Stimulated activated CD4-positive, alpha-beta T cell treated with anti-CD3 and anti-CD28 coated beads, Interleukin-2, amount 100 ng/mL, for 4 hours (primary cell): ENCODE measurements at places on chromosomes 12 and 14.

DNA sequence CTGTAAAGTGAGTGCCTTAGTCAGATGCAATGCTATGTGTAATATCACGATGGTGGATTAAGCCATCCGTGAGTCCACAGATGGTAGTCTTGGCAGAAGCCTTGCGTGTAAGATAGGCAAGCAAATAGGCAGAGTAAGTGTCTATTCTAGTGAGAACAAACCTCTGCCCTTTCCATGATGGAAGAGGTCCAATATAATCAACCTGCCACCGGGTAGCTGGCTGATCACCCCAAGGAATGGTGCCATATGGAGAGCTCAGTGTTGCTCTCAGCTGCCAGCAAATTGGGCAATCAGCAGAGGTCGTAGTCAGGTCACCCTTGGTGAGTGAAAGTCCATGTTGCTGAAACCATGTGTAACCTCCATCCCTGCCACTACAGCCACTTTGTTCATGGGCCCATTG, 371.2 kb upstream of the LRFN5 start:
- DNase-seq: no peak

- DNase-seq: no peak
Observed at GRCh38 chr14:80545935-80546854, 334.9 kb upstream of the DIO2 start.

DNA sequence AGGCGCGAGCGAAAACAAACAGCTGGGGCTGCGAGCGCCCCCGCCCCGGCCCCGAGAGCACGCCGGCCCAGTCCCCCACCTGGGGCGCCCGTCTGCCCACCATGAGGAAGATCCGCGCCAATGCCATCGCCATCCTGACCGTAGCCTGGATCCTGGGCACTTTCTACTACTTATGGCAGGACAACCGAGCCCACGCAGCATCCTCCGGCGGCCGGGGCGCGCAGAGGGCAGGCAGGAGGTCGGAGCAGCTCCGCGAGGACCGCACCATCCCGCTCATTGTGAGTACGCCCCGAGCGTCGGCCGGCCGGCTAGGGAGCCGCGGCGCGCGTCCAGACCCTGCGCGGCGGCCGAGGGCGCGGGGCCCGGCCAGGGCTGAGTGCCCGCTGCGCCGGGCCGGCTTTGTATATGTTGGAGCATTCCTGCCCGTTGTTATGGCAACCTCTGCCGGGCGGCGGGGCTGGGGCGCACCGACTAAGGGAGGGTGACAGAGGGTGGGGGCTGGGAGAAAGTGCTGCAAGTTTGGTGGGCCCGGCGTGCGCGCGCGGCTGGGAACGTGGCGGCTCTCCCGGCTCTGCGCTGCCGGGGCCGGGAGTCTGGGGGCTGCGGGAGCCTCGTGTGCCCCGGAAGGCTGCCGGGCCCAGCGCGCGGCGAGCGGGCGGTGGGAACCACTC, 367 bp downstream of the GALNT16 start:
- DNase-seq: no peak

- no peak for DNase-seq
Observed at GRCh38 chr12:93186131-93186530, 191.6 kb upstream of the NUDT4 start.

- DNase-seq: peak; percentile 64
Observed at GRCh38 chr12:49777800-49778748, 36.7 kb downstream of the TMBIM6 start.

DNA sequence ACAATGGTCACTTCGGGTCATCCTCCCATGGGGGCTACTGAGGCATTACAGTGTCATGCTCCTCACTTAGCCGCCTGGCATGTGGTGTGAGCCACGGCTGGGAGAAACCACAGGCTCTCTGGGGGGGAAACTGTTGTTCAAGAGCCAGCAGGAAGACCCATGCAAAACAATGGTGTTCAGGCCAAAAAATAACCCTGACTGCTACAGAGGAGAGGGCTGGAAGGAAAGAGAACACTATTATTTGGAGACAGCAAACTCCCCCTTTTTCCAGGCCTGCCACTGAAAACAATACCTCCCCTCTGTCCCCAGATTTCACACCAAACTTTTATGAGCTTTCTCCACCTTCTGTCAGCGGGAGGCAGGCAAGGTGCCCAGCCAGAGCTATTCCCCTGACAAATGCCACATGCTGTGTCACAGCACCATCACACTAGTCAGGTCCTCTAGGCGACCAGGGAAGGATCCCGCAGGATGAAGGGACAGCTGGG, 83.7 kb downstream of the CHGA start:
- no peak for DNase-seq

- DNase-seq: no peak
Observed at GRCh38 chr14:101174522-101174838, 271.0 kb upstream of the RTL1 start.

- no peak for DNase-seq
Observed at GRCh38 chr12:91613223-91613779, 430.7 kb upstream of the DCN start.

DNA sequence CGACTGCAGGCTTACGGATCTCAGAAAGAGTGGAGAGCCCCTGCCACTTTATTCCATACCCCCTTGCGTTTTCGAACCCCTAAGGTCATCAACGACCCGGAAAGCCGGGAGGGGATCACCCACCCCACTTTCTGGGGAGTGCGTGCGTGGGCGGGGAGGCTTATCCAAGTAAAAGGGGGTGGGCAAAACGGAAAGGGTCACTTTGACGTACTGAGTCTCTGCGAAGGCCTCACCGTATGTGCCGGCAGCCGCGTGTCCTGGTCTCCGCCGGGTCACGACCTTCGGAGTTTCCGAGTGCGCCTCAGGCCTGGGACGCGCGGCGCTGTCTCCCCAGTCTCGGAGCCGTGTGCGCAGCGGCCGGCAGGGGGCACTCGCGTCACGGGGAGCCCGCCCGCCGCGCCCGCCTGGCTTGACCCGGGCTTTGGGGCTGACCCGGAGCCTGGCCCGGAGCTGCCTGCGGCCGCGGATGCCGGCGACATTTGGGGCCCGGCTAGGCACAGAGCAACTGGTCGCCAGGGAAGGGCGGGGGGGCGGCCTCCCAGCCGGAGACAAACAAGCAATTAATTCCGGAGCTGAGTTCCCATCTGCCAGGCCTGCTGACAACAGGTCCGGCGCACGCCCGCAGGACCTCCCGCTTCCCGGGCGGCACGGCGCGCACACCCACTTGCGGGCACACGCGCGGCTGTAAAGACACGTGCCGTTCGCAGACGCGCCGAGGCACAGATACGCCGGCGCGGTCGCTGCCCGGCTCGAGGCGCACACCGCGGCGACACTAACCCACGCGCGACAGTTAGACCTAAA, 890 bp upstream of the KIF26A start:
- DNase-seq: peak; percentile 36

GRCh38 chr12:113276306-113276705, 55.0 kb downstream of the TPCN1 start:
- no peak for DNase-seq

GRCh38 chr14:100221533-100222223, 17.3 kb upstream of the YY1 start:
- peak; percentile 62 for DNase-seq

DNA sequence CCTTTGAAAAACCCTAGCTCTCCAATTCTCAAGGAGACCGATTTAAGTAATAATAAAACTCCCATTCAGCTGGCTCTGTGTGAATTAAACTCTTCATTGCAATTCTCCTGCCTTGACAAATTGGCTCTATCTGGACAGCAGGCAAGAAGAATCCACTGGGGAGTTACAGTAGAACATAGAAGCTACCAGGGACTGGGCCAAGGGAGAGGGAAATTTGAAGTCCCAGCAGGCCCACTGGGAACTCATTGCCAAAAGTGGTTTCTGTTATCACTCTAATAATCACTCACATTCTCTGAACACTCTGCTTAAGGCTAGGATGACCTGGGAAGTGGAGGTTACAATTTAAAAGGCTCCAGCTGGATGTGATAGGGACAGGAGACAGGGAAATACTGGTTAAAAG, 384.5 kb upstream of the CCDC196 start:
- DNase-seq: no peak

GRCh38 chr12:101064721-101065120, 145.3 kb downstream of the SLC5A8 start:
- no peak for DNase-seq

DNA sequence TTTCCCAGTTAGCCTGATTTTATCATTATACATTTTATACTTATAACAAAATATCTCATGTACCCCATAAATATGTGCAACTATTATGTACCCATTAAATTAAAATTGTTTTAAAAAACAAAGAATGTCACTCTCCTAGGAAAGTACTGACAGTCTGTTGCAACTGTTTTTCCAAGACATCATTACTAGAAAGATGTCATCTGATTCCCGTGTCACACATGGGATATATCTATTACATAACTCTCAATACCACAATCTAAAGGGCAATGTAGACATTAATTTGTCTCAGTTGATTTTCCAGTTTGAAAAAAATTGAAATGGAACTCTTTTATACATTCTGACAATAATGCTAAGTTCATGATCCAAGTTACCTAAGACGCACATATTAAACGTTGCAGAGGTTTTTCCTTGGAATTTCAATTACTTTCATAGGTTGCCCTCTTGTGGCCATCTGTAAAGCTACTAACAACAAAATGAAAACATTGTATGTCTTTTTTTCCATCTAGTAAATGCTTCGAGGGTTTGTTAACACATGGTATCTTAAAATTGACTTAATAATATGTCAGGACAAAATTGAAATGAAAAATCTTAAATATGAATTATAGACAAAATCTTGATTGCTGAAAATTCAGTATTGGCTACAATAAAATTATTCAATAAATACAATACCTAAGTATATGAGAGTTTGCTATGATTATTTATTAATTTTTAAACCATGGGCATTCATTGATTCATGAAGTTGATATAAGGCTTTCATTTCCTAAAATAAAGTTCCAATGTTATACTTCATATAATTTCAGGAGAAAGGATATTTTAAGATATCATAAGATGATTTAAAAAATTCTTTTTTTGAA, 131.6 kb downstream of the PPFIA2 start:
- DNase-seq: no peak

DNA sequence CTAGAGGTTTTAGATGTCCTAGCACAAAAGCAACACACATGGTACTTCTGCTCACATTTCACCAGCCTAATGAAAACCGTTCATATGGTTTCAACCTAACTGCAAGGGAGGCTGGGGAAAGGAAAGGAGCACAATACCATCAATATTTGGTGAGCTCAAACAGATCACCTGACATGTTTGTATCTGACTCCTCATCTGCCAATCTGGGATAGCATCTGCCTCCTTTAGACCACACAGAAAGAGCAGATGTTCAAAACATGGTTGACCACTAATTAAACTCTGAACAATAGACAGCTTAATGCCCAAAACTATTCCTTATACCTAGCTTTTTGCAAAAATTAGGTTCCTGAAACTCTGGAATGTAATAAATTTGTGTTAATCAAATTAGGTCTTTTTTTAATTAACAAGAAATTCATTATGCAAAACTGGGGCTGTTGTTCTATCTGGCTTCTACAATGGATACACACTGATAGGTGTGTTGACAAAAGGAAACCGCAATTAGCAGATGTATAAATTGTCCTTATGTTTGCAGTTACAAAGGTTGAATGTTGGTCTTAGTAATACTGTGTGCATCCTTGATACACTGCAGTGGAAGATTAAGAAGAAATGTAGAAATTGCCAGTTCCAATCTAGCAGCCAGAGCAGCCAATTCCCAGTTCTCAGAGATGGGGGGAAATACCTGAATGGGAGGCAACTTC, 89.3 kb downstream of the DUSP6 start:
- no peak for DNase-seq

GRCh38 chr14:90560558-90560957, 163.7 kb downstream of the CALM1 start:
- DNase-seq: no peak

DNA sequence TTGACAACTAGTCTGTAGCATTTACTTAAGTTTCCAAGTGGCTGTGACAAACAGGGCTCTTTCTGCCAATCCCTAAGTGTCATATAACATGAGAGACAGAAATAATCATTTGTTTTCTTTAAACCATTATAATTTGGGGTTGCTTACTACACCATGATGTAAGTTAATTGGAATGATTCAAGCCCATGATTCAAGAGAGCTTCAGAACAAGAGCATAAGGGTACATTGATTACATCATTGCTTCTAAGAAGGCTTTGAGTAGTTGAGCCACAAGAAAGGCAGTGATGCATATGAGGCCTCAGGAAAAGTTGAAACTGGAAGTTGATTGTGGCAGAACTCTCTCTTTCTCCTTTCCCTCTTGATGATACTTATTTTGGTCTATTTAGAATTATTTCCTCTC, 444.0 kb downstream of the CCER1 start:
- DNase-seq: no peak

GRCh38 chr12:66083766-66084165, 46.8 kb downstream of the LLPH start:
- no peak for DNase-seq

- no peak for DNase-seq
Observed at GRCh38 chr12:101696251-101697196, 916 bp upstream of the CHPT1 start.

DNA sequence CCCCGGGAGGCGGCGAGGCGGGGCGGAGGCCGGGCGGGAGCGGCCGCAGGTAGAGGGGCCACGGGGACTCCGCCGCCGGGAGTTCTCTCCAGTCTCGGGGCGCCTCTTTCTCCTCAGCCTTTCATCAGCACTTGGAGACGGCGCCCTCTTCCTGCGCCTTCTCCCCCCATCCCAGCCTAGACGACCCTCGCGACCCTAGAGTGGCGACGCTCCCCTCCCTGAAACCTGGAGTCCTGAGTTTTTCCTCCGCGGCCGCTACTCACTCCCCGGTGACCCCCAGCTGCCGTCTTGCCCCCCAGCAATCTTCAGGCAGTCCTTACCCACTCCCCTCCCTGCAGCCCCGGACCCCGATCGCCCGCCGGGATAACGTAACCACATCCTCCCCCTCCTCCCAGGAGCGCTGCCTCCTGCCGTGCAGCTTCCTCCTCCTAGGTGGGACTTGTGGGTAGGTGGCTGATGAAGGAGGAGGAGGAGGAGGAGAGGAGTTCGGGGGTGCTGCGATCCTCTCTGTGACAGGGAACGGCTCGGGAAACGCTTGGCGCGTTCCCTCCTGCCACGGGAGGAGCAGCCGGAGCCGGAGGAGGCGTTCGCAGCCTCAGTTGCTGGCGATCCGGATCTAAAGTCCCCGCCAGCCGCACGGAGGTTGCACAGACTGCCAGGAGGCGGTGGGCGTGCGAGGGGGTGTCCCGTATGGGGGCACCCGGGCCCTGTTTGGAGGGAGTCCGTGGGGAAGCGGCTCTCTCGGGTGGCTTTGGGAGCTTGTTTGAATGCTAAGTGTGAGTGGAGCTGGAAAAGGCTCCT, 891 bp downstream of the PLEKHA5 start:
- DNase-seq: no peak

- DNase-seq: no peak
Observed at GRCh38 chr12:41151793-41152192, 36.3 kb upstream of the PDZRN4 start.

DNA sequence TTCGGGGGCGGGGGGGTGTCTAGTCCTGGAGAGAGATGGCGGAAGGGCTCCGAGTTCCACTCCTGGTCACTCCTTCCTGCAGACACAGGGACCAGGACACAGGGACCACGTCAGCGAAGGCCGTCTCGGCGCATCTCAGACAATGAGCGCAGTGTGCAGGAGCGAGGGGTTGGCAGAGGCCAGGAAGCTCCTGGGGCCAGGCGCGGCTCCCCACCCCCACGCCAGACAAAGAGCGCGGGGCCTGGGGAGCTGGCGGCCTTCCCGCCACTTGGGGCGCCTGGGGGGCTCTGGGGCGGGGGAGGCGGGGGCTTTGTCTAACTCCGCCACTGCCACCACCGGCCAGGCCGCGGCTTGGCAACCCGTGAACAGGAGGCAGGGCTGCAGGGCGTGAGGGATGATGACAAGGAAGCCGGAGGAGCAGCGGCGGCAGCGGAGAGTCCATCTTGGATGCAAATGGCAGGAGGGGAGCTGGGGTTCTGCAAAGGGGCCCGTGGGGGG, 2.2 kb downstream of the CDK2AP1 start:
- DNase-seq: no peak

- no peak for DNase-seq
Observed at GRCh38 chr12:130145731-130146130, 16.5 kb upstream of the FZD10 start.
